ENCODE measurements at places on chromosomes 2 and 18. TPM values are rescaled to one million over a fixed set of nuclear protein-coding genes. Genes with fewer than 3 reads are reported as not detected.

DNA sequence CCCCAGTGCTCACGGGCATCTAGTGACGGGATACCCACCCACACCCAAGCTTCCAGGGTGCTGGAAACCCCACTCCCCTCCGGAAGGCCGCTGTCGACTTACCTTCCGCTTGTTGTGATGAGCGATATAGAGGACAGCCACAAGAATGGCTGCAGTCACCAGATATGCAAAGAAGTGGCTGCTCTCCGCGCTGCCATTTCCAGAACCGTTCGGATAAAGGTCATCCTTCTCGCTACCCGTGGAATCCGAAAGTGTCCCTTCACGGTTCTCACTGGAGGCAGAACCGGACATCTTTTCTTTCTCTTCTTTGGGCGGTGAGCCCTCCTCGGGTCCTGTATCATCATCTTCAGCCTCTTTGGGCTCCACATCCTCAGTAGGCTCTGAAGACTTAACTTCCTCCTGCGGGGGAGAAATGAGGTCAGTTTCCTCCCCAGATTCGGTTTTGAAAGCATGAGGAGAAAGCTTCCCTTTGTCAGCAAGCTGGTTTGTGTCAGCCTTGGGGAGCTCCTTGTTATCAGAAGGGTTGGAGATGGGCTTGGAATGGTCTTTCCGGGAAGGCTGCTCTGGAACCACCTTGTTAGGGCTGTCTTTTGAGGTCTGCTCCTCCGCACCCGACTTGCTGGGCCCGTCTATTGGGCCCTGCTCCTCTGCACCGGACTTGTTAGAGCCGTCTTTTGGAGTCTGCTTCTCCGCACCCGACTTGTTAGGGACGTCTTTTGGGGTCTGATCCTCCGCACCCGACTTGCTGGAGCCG lies 1.2 kb downstream of the TGOLN2 start:
- peak; percentile 13 for DNase-seq

DNA sequence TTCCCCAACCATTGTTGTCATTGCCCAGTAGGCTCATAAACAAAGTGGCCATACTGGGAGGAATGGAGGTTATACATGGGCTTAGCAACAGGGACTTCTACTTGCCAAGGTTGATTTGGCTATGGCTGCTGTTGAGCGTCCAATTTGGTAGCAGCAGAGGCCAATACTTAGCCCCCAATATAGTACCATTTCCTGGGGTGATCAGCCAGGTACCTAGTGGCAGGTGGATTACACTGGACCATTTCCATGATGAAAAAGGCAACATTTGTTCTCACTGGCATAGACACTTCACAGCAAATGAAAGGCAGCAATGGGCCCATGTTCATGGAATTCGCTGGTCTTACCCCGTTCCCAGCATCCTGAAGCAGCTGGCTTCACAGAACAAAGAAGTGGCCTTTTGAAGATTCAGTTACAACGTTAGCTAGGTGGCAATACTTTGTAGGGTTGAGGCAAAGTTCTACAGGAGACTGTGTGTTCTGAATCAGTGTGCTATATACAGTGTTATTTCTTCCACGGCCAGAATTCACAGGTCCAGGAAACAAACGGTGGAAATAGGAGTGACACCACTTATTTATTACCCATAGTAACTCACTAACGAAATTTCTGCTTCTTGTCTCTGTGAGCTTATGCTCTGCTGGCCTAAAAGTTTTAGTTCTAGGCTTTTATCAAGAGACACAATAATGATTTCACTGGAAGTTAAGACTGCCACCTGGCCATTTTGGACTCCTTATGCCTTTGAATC lies 37.5 kb downstream of the FBXO11 start:
- DNase-seq: no peak

TUBA3D gene
- total RNA-seq: not detected

MDH1 gene
- total RNA-seq: 291 TPM

- DNase-seq: peak; percentile 13
Measured at GRCh38 chr2:54568876-54569321, 112.8 kb downstream of the SPTBN1 start.

DNA sequence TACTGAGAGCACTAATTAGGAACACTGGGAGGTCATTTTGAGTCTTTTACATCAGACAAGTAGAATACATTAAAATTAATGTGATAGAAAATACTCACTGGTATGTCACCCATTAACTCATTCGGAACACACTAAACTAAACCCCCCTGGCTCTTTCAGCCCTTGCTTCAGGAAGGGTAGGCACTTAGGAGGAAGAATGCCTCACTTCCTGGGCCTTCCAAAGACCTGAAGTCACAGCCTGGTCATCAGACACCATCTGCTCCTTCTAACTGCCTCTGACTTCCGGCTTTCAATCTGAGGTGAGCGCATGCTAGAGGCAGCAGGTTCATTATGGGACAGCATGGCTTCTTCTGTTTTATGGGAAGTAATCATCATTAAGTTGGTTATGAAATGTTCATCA lies 451.4 kb downstream of the PID1 start:
- no peak for DNase-seq

GRCh38 chr2:60318544-60318943 lies 234.9 kb downstream of the BCL11A start:
- peak; percentile 50 for DNase-seq

RRM2 gene
- total RNA-seq: 66.0 TPM

GRCh38 chr2:145421841-145422240 lies 901.9 kb upstream of the ZEB2 start:
- no peak for DNase-seq

SULT1C4 gene
- 11.3 TPM for total RNA-seq

PROKR1 gene
- 2.1 TPM for total RNA-seq

DNA sequence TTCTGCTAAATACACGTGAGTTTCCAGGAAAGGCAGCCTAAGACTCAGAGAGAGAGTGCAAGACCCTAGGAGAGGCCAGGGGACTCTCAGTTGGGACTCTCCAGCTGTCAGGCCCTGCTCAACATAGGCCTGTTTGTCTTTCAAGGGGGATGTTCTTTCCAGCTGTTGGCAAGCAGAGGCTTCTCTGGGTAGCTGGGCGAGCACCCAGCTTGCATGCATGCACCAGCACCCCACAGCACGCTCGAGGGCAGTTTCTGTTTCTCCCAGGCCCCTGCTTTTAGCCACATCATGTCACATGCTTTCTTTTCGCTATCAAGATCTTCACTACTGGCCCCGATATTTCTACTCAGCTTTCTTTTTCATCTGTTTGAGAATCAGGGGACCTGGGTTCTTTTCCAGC lies 479.3 kb upstream of the HS6ST1 start:
- DNase-seq: no peak

- no peak for DNase-seq
Measured at GRCh38 chr2:231904161-231904611, 22.0 kb downstream of the NPPC start.

GRCh38 chr2:233065954-233066470 lies 5.9 kb downstream of the INPP5D start:
- no peak for DNase-seq

TEX51 gene
- total RNA-seq: not detected

FTCDNL1 gene
- total RNA-seq: 2.7 TPM

CNDP1 gene
- total RNA-seq: not detected

FBXO48 gene
- 2.9 TPM for total RNA-seq

DNA sequence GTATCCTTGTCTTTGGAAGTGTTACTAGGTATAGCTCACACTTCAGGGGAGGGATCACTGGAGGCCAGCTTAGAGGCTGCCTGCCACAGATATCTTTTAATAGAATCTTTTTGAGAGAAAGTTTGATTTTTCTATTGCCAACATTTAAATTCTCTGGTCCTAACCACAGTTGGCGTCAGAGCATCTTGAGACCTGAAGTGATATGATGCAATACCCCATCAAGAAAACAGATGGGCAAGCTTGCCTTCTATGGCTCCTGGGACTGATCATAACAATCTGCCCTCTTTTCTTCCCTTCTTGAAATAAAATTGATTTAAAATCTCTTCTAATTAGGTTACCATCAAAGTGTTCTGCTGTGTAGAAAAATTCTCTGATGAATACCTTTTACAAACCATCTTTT lies 105.5 kb upstream of the ACKR3 start:
- DNase-seq: no peak

DNA sequence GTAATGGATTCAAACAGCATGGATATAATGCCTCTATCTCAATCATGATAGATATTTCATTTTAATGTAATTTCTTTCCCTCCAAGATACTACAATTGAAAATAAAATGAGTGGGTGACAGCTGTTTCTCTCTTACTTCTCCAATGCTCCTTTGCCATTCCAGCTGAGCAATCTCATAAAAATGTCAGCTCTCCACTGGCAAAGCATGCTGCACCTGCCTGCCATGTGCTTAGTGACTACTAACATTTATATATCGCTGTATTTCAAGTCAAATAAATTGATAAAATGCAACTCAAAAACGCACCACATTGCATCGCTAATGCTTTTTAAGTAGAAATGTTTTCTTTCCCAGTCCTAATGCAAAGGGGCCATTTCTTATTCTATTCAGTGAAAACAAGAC lies 1093.9 kb downstream of the CBLN2 start:
- no peak for DNase-seq

DNA sequence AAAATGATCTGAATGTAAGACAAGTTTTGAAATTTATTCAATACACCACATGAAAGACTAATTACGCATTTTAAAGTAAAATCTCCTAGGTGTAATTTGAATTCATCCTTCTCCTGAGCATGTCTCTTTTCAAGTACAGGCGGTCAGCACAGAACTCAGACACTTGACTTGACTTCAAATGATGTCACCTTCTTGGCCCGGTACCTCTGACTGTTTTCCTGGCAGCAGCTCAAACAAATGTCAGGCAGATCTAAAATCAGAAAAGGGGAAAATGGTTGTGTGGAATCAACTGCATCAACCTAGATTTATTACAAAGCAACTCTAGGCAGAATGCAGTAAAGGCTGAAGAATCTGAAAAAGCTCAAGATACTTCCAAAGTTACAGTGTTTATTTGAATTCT lies 11.4 kb upstream of the PROKR1 start:
- no peak for DNase-seq
